AG04449 (cell line): ENCODE measurements at places on chromosomes 12 and 14.

GRCh38 chr12:75207338-75208083 lies 2.1 kb downstream of the KCNC2 start:
- DNase-seq: no peak

- no peak for DNase-seq
Observed at GRCh38 chr14:39680777-39681176, 248.5 kb upstream of the FBXO33 start.

- no peak for DNase-seq
Observed at GRCh38 chr12:26510354-26510674, 314.9 kb downstream of the SSPN start.

- DNase-seq: no peak
Observed at GRCh38 chr12:57929092-57929830, 12.1 kb upstream of the ATP23 start.

- DNase-seq: no peak
Observed at GRCh38 chr12:55060470-55060869, 40.7 kb downstream of the NEUROD4 start.

DNA sequence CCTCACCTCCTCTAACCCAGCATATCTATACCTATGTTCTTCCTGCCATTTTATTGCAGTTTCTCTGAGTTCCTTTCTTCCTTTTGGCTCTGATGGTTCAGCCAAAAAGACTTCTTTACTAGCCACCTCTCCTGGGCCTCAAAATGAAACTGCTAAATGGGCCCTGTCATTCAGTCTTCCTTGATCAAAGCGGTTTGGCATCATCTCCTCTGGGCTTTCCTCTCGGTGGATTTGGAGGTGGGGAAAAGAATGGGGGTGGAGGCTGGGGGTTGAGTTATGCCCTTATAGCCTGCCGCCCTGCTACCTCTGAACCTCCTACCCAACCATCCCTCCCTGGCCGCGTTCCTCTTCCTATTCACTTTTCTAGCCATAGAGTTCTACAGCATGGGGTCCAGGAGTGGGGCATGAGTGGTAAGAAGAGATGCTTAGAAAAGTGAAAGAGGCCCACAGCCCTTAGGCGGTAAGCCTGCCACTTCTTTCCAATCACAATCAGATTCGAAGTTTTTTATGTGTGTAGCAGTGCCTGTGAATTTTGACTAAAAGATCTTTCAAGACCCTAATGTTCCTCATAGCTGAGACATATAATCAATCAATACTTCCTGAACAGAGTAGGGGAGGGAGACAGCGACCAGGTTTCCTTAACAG lies 2.5 kb downstream of the AJUBA start:
- DNase-seq: no peak

DNA sequence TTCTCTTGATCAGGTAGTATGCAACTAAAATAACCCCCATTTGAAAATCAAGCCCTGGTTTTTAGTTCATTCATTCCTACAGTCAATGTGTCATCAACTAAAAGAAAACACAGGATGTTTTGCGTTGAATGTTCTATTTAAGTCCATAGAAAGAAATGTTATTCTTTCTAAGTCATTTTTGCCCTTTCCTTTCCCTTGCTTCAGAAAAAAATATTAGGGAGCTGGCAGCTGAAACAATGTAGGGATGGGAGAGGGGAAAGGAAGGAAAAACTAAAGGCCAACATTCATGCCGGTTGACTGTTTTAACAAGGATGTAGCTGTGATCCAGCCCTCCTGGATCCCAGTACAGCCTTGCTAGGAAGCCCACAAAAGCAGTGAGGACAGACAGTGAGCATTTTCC lies 155.1 kb downstream of the BTG1 start:
- no peak for DNase-seq

DNA sequence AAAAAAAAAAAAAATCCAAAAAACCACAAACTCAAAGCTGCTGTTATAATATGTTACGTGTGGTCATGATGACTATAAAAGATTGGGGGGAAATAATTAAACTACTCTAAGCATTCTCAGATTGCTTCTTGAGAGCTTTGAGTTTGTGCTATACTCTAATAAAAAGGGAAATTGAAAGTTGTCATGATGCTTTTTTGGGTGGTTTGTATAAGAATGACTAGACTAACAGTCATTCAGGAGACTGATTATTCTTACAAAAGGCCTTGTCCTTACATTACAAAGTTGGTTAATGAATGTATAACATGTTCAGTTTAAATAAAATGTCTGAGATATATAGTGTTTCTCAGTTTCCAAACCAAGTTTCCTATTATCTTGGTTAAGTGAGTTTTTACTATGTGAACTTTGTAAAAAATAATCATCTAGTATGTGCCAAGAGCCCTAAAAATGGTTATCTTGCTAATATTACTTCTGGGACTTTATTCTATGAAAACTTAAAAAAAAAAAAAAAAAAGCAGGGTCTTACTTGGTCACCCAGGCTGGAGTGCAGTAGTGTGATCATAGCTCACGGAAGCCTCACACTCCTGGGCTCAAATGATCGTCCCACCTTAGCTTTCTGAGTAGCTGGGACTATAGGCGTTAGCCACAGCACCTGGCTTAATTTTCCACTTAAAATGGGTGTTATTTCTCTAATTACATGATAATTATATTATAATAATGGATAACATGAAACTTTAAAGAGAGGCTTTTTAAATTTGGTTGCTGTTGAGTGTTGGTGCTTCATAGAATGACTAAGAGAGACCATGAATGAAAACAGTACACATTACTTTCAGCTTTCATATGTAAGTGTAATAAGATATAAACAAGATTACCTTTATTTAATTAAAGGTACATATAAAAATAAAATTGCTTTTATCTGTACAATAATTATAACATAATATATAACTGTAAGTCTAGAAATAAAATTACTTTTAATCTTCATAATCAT lies 459.6 kb upstream of the RGS6 start:
- DNase-seq: no peak

DNA sequence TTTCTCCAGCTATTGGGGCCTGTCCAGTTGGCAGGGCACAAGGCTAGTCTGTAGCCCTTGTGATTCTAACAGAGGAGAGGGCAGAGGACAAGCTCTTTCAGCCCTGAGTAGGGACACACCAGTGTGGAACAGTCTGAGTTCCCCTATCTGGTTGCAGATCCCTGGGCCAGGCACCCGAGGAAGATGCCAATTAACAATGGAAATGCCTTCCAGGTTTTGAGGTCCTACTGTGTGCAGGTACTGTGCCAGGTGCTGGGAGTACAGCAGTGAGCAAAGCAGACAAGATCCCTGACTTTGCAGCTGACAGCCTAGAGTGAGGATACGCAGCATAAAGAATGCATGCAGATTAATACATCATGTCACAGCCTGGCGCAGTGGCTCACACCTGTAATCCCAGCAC lies 17.1 kb downstream of the DTX1 start:
- no peak for DNase-seq

DNA sequence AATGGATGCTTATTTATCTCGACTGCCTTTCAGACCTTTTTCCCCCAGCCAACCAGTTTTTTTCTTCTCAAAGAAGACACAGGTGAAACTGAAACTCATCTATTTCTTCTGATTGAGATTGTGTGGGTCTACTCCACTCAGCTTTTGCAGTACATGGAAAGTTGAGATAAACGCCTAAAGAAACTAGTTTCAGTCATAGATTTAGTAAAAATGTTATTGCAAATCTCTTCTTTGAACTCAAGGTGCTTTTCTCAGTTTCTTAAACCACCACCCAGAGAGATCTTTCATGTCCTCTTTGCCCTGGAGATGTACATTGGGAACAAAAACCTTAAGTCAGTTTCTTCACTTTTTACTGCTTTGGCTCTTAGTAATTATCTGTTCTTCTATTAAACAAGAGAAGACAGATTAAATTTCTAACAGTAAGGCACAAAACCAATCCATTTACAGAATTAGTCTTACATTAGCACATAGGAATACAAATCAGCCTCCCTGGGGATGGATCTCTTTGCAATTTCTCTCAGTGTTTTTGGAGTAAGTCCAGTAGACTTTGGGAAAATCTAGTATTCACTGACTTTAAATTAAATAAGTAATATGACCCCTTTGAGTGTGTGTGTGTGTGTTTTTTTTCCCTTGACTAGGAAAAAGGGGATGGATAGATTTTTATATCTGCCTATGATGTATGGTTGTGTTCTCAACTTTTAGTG lies 11.6 kb downstream of the FBXW8 start:
- peak; percentile 10 for DNase-seq

DNA sequence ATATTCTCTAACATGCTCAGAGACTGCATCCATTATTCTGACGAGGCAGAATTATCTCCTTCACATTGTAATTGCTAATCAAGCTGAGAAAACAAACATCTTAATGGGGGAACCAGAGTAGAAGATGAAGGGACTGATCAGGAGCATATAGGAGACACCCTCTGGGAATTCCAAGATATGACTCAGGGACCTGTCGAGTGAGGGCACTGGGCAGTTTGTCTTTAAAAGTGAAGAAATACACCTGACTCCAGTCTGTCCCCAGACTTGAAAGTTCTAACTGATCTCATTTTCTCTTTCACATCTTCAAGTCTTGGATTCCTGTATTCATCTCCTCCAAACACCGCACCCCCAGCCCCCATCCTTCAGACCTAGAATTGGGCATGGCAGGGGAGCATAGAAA lies 226.9 kb upstream of the PLXNC1 start:
- no peak for DNase-seq

DNA sequence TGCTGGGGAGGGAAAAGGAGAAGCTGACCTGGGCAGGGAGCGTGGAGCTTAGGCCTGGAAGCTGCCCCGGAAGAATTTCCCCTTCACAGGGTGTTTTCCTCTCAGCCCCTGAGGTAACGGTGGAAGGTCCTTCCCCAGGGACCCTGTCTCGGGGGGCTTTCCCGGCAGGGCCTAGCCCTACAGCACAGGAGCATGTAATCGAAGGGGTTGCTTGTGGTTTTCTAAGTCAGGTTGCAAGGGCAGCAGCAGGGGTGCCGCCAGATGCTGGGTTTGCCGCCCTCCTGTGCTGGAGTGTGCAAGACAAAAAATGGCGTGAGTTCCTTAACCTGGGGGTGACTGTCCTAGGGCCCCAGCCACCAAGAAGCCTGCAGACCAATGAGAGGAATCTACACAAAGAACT lies 1.6 kb upstream of the KRT74 start:
- DNase-seq: no peak
